Neural progenitor cell (in vitro differentiated cells): ENCODE measurements at places on chromosomes 1 and 21. TPM values are rescaled to one million over a fixed set of nuclear protein-coding genes. Genes with fewer than 3 reads are reported as not detected.

SH3D21 gene
- 6.1 and 15.1 TPM in 2 replicates for total RNA-seq

ATP6V1G3 gene
- total RNA-seq = not detected in 2 replicates

NOTCH2NLA gene
- 18.5 and 20.7 TPM in 2 replicates for total RNA-seq

RIPK4 gene
- total RNA-seq = 1.3 and 2.3 TPM in 2 replicates

GRCh38 chr1:112956544-112957132 is 642 bp upstream of the SLC16A1 start:
- peak; percentile 44 for DNase-seq

- DNase-seq = no peak
Observed at GRCh38 chr1:225349826-225350225, 78.0 kb downstream of the LBR start.
